Mesothelial cell of epicardium (in vitro differentiated cells): ENCODE measurements at places on chromosomes 1 and 21.
A peak's percentile ranks its signal among the peaks of the same experiment; 100 is the strongest.

GRCh38 chr1:161190962-161191521 lies 7.8 kb downstream of the ADAMTS4 start:
- H3K4me1 ChIP-seq, result peaks cover 3% of the 10 kb centered on the region
- no peak overlapping the region for H3K4me3 ChIP-seq
- H3K36me3 ChIP-seq, result no peaks in the 10 kb centered on the region
- no peaks in the 10 kb centered on the region for H3K27me3 ChIP-seq
- H3K27ac ChIP-seq, result no peak overlapping the region

GRCh38 chr1:31695327-31695726 lies 8.5 kb downstream of the COL16A1 start:
- H3K27me3 ChIP-seq, result no peaks in the 10 kb centered on the region
- no peak overlapping the region for H3K4me3 ChIP-seq
- peaks cover 20% of the 10 kb centered on the region for H3K4me1 ChIP-seq
- H3K36me3 ChIP-seq, result peaks cover 25% of the 10 kb centered on the region
- no peak for DNase-seq
- H3K27ac ChIP-seq, result no peak overlapping the region

- DNase-seq, result no peak
- H3K4me3 ChIP-seq, result no peak overlapping the region
- no peaks in the 10 kb centered on the region for H3K36me3 ChIP-seq
- H3K4me1 ChIP-seq, result no peaks in the 10 kb centered on the region
- no peak overlapping the region for H3K27ac ChIP-seq
- H3K27me3 ChIP-seq, result peaks cover 15% of the 10 kb centered on the region
These were observed 100.8 kb downstream of the UCK2 start for GRCh38 chr1:165928075-165928731.

DNA sequence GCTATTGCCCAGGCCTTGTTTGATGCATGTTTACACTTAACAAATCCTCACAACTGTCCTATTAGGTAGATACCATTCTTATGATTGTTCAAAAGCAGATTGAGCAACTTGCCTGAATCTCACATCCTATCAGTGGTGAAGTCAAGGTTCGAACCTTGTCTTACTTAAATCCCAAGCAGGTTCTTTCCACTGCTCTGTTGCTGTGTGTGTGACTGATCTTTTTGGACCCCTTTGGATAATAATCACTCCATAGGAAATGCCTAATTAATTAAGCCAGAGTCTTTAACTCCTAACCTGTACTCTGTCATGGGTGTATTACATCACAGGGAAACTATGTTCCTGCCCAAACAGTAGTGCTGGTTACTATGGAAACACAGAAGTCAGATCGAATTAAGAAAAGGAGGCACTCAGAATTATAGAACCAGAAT lies 84.2 kb downstream of the SPATA46 start:
- H3K27ac ChIP-seq, result peak overlapping the region; percentile 48
- H3K4me1 ChIP-seq, result peaks cover 16% of the 10 kb centered on the region
- H3K27me3 ChIP-seq, result no peaks in the 10 kb centered on the region
- no peak overlapping the region for H3K4me3 ChIP-seq

- no peaks in the 10 kb centered on the region for H3K36me3 ChIP-seq
- no peak for DNase-seq
- H3K4me1 ChIP-seq, result no peaks in the 10 kb centered on the region
- H3K27me3 ChIP-seq, result no peaks in the 10 kb centered on the region
These were observed 60.9 kb downstream of the AK5 start for GRCh38 chr1:77342745-77343144.

- H3K27ac ChIP-seq, result peak overlapping the region; percentile 92
- peak overlapping the region; percentile 74 for H3K4me3 ChIP-seq
- no peak for DNase-seq
- H3K27me3 ChIP-seq, result no peaks in the 10 kb centered on the region
These were observed 92.6 kb downstream of the NID1 start for GRCh38 chr1:235972311-235972689.

GRCh38 chr1:43440358-43440757 lies 13.4 kb downstream of the HYI start:
- peaks cover 15% of the 10 kb centered on the region for H3K4me1 ChIP-seq
- no peak overlapping the region for H3K4me3 ChIP-seq
- no peaks in the 10 kb centered on the region for H3K27me3 ChIP-seq
- H3K36me3 ChIP-seq, result peaks cover 28% of the 10 kb centered on the region

DNA sequence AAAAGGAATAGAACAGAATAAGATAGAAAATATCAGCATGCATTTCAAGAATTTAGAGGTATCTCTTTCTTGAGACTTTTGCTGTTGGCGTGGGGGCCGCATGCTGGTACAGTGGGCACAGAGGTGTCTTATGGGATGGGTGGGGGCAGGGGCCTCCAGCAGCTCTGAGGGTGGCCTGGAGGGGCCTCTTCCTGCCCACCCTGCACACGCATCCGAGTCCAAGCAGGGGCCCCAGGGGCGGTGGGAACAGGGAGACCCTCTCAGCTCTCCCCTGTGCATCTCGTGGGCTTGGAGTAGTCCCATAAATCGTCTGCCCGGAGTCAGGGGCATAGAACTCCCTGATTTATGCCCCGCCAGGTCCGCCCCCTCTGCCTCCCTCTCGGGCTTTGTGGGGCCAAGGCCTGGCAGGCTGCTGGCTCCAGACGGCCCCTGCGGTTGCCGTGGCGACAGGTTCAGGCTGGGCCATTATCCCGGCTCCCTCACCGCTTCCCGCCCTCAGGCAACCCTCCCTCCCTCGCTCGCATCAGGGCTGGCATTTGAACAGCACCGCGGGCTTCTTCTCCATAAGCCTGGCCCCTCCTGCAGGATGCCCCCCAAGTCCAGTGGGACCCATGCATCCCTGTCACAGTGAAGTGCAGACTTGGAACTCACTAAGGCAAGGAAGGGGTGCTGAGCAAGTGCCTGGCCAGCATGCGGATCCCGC lies 133.2 kb upstream of the ZBTB40 start:
- DNase-seq, result peak; percentile 54
- H3K36me3 ChIP-seq, result no peaks in the 10 kb centered on the region
- peaks cover 70% of the 10 kb centered on the region for H3K4me1 ChIP-seq
- H3K27me3 ChIP-seq, result no peaks in the 10 kb centered on the region

GRCh38 chr1:162708286-162708685 lies 76.0 kb downstream of the DDR2 start:
- no peaks in the 10 kb centered on the region for H3K27me3 ChIP-seq
- no peak overlapping the region for H3K4me3 ChIP-seq
- no peak for DNase-seq
- H3K36me3 ChIP-seq, result peaks cover 3% of the 10 kb centered on the region
- peaks cover 20% of the 10 kb centered on the region for H3K4me1 ChIP-seq

GRCh38 chr1:161727256-161727924 lies 6.0 kb downstream of the FCRLB start:
- H3K4me1 ChIP-seq, result peaks cover 46% of the 10 kb centered on the region
- peak overlapping the region; percentile 86 for H3K4me3 ChIP-seq
- DNase-seq, result no peak
- peaks cover 24% of the 10 kb centered on the region for H3K27me3 ChIP-seq
- H3K36me3 ChIP-seq, result no peaks in the 10 kb centered on the region

GRCh38 chr1:50097021-50097679 lies 11.6 kb upstream of the ELAVL4 start:
- no peak overlapping the region for H3K27ac ChIP-seq
- no peak overlapping the region for H3K4me3 ChIP-seq
- no peaks in the 10 kb centered on the region for H3K27me3 ChIP-seq
- no peaks in the 10 kb centered on the region for H3K36me3 ChIP-seq

DNA sequence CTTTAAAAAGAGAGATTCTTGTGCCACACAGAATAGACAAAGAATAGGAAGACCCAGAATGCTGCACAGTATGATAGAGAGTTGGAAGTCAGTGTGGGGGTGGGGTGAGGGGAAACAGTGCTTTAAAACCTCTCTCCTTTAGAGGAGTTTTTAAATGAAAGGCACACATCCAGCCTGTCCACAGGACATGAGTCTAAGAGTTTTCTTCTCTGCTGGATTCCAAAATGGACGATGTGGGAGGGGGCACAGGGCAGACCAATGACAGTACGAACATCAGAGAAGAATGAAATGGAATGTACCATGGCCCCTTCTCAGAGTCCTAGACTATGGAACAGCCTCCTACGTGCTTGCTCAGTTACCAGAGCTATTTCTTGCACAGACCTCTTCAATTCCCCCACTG lies 458.2 kb upstream of the DAB1 start:
- peak overlapping the region; percentile 55 for H3K27ac ChIP-seq
- H3K4me1 ChIP-seq, result peaks cover 27% of the 10 kb centered on the region
- no peak overlapping the region for H3K4me3 ChIP-seq
- H3K36me3 ChIP-seq, result no peaks in the 10 kb centered on the region

- H3K4me1 ChIP-seq, result peaks cover 27% of the 10 kb centered on the region
- no peaks in the 10 kb centered on the region for H3K27me3 ChIP-seq
- no peak overlapping the region for H3K4me3 ChIP-seq
- no peak overlapping the region for H3K27ac ChIP-seq
These were observed 38.2 kb downstream of the SLC9A1 start for GRCh38 chr1:27116697-27117096.

DNA sequence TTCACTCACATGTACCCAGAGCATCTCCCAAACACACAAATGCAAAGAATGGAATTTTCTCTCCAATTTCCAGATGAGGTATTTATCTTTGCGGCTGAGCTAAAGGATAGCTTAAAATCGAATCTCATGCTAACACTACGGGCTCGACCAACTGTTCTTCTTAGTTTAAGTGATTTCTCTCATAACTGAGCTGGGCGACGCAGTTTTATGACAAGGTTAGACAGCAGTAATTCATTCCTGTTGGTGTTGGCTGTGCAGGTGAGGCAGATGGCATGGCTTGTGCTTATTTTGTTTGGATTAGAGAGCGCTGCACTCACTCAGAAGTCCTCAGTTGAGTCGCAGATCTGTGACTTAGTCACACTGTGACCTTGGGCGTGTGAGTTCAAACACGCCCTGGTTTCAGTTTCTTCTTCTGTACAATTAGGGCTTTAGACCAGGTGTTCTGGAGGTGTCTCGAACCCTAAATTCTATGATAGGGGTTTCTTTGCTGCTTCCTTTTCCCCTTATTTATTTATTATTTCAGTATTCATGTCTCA lies 41.5 kb upstream of the MRPS6 start:
- no peak overlapping the region for H3K4me3 ChIP-seq
- peaks cover 19% of the 10 kb centered on the region for H3K4me1 ChIP-seq
- no peak for DNase-seq
- no peak overlapping the region for H3K27ac ChIP-seq
- no peaks in the 10 kb centered on the region for H3K27me3 ChIP-seq

DNA sequence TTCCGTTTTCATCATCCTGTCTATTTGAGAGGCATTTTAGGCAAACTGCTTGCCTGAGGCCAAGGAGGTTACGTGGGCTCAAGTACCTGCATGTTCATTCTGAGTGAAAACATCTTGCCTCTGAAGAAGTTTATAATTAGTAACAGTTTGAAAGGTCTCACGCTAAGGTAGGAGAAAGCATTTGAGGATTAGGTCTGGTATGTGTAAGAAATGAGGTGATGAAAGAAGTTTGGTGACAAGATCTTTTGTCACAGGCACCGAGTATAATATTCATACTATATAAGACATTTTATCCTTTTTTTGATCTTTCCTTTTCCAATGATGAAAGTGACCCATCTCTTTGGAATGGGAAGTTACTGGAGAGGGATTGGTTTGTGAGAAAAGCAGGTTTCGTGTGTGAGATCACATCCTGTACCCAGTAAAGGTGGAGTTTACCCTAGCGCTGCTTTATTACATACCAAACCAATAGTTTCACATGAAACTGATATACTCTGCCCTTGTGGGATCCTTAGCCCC lies 98.7 kb upstream of the PDC start:
- H3K4me1 ChIP-seq, result peaks cover 8% of the 10 kb centered on the region
- H3K27ac ChIP-seq, result no peak overlapping the region
- no peaks in the 10 kb centered on the region for H3K36me3 ChIP-seq
- H3K4me3 ChIP-seq, result no peak overlapping the region
- DNase-seq, result no peak

- DNase-seq, result no peak
- no peak overlapping the region for H3K27ac ChIP-seq
- no peak overlapping the region for H3K4me3 ChIP-seq
- H3K27me3 ChIP-seq, result peaks cover 38% of the 10 kb centered on the region
- no peaks in the 10 kb centered on the region for H3K36me3 ChIP-seq
These were observed 526.9 kb downstream of the MATN1 start for GRCh38 chr1:30196457-30196856.

DNA sequence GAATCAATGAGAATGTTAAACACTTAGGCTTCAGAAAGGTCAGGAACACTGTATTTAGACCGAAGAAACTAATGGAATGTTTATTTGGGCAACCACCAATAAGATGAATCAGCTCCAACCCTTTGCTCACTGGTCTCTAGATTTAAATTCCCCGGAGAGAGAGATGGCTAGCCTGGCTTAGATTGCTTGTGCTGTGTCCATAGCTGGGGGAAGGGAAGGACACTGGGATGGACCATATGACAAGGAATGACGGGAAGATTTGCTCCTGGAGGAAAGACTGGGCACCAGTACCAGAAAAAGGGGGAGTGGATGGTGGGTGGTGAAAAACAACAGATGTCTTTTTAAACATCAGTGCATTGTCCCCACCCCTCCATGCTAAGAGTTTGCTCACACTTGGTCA lies 426.6 kb downstream of the DUSP10 start:
- DNase-seq, result no peak
- H3K27me3 ChIP-seq, result peaks cover 3% of the 10 kb centered on the region
- no peaks in the 10 kb centered on the region for H3K36me3 ChIP-seq
- no peak overlapping the region for H3K4me3 ChIP-seq
- no peak overlapping the region for H3K27ac ChIP-seq
- H3K4me1 ChIP-seq, result peaks cover 10% of the 10 kb centered on the region

- H3K27ac ChIP-seq, result no peak overlapping the region
- H3K27me3 ChIP-seq, result peaks cover 12% of the 10 kb centered on the region
- peaks cover 20% of the 10 kb centered on the region for H3K4me1 ChIP-seq
- no peak for DNase-seq
- no peaks in the 10 kb centered on the region for H3K36me3 ChIP-seq
These were observed 46.3 kb downstream of the SLC30A10 start for GRCh38 chr1:219882096-219882495.

DNA sequence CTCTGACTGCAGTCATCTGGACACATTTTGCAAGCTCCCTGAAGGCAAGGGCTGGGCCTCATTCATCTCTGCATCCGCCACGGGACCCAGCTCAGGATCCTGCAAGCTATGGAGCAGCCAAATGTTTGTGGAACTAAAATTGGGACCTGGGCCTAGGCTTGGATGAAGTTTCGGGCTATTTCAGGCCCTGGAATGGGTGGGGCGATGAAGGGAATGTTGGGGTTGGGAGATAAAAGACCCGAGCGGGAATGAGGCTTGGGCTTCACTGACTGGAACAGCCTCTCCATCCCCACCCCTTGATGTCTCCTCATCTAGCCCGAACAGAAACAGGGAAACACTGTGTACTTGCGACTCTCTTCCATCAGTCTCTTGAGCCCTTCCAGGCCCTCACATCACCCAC lies 7.3 kb upstream of the AHCYL1 start:
- H3K4me3 ChIP-seq, result no peak overlapping the region
- no peaks in the 10 kb centered on the region for H3K27me3 ChIP-seq
- H3K27ac ChIP-seq, result no peak overlapping the region
- peaks cover 28% of the 10 kb centered on the region for H3K4me1 ChIP-seq
- H3K36me3 ChIP-seq, result no peaks in the 10 kb centered on the region

- peaks cover 90% of the 10 kb centered on the region for H3K4me1 ChIP-seq
- H3K4me3 ChIP-seq, result no peak overlapping the region
- H3K27me3 ChIP-seq, result no peaks in the 10 kb centered on the region
- H3K36me3 ChIP-seq, result no peaks in the 10 kb centered on the region
These were observed 23.3 kb upstream of the C1orf105 start for GRCh38 chr1:172397221-172397620.
